Ascending aorta (tissue), 2 donors: ENCODE measurements at places on chromosomes 3 and 15. TPM values are rescaled to one million over a fixed set of nuclear protein-coding genes. Genes with fewer than 3 reads are reported as not detected.

IL17RD gene
- total RNA-seq = 3.4 TPM

IL17RB gene
- not detected for total RNA-seq

LRRC3B gene
- total RNA-seq = not detected

HDC gene
- total RNA-seq = not detected

BFSP2 gene
- total RNA-seq = not detected

EDC3 gene
- total RNA-seq = 8.8 TPM

PRICKLE2 gene
- 24.7 TPM for total RNA-seq

ZBTB47 gene
- total RNA-seq = 69.3 TPM

IL17RE gene
- total RNA-seq = 21.7 TPM

DHX36 gene
- 16.8 TPM for total RNA-seq

LTF gene
- total RNA-seq = 1.4 TPM

- H3K4me3 ChIP-seq = peak overlapping the region; percentile 5
- H3K27ac ChIP-seq = peak overlapping the region; percentile 80
- no peaks in the 10 kb centered on the region for H3K27me3 ChIP-seq
- DNase-seq = no peak
- peaks cover 8% of the 10 kb centered on the region for H3K4me1 ChIP-seq
These were observed 47.3 kb downstream of the ITGA11 start for GRCh38 chr15:68384451-68385239.

DNA sequence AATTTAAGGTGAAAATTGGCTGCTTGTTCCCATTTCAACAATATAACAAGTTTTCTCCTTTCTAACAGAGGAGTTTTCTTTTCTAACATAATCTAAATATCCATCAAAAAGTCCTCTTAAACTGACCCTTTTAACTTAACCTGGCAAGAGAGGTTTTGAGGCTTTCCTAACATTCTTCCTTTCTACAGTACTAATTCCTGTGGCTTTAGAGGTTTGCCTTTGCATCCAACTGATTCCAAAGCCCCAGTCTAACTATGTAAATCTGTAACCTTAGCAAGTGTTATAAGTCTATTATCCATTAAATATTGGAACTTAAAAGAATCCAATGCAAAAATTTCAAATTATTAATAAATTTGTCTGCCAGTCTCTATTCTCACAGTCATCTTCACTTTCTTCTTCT, 134.1 kb downstream of the ISL2 start:
- H3K36me3 ChIP-seq = peaks cover 25% of the 10 kb centered on the region
- no peak overlapping the region for H3K27ac ChIP-seq
- no peak overlapping the region for H3K4me3 ChIP-seq

- no peak for DNase-seq
- H3K4me1 ChIP-seq = no peaks in the 10 kb centered on the region
- H3K4me3 ChIP-seq = no peak overlapping the region
- H3K27me3 ChIP-seq = no peaks in the 10 kb centered on the region
These were observed 43.9 kb upstream of the CLRN1 start for GRCh38 chr3:151016478-151016795.

- no peaks in the 10 kb centered on the region for H3K36me3 ChIP-seq
- H3K4me1 ChIP-seq = no peaks in the 10 kb centered on the region
- no peak for DNase-seq
- H3K27me3 ChIP-seq = no peaks in the 10 kb centered on the region
These were observed 190.1 kb downstream of the CHST2 start for GRCh38 chr3:143309705-143310104.

DNA sequence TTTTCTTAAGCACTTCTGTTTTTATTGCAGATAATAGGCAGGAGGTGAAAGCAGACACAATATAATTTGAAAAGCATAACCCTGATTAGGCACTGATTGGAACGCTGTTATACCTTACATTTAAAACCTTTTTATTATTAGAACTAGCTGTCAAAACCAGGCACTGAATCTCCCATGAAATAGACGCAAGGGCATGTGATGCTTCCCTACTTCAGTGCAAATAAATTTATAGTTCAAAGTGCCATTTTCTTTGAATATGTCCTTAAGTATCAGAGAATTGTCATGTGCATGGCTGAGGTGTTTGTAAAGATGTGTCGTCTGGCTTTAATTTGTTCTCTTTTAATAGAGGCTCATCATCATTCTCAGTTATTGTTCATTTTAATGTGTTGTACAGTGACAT, 386.0 kb downstream of the NR2F2 start:
- no peak for DNase-seq
- H3K4me3 ChIP-seq = no peak overlapping the region
- H3K27me3 ChIP-seq = no peaks in the 10 kb centered on the region

- no peaks in the 10 kb centered on the region for H3K27me3 ChIP-seq
- no peaks in the 10 kb centered on the region for H3K36me3 ChIP-seq
- no peaks in the 10 kb centered on the region for H3K4me1 ChIP-seq
- H3K4me3 ChIP-seq = no peak overlapping the region
- no peak overlapping the region for H3K27ac ChIP-seq
These were observed 336.6 kb upstream of the SLCO3A1 start for GRCh38 chr15:91516866-91517265.

DNA sequence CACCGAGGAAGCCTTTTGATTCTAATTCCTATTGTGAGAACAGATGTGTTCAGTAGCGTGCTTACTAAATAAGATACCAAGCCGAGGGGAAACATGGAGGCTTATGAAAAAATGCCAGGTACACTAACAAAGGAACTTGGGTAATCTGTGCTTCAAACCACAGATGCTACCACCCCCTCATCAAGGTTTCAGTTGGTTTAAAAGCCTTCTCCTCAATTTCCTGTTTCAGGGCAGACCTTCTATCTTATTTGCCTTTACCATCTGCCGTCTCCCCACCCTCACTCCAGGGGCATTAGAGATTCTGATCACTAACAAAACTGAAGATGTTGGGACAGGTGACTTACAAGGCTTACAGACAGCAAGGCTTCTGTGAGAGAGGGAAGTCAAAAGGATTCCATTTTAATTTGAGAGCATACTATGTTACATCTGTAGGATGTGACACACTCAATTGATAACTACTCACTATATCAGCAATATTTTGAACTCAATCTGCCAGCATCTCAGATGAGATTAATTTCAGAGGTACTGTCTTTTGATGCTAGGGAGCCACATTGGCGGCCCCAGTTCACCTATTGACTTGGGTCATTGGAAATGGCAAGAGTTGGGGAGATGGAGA, 60.6 kb upstream of the PLCL2 start:
- no peak overlapping the region for H3K27ac ChIP-seq
- H3K36me3 ChIP-seq = no peaks in the 10 kb centered on the region
- no peaks in the 10 kb centered on the region for H3K27me3 ChIP-seq
- DNase-seq = no peak

GRCh38 chr3:184616436-184616835, 54.9 kb downstream of the EPHB3 start:
- H3K27ac ChIP-seq = no peak overlapping the region
- no peaks in the 10 kb centered on the region for H3K27me3 ChIP-seq
- H3K4me1 ChIP-seq = no peaks in the 10 kb centered on the region
- DNase-seq = no peak
- H3K4me3 ChIP-seq = no peak overlapping the region

- no peak overlapping the region for H3K4me3 ChIP-seq
- H3K36me3 ChIP-seq = no peaks in the 10 kb centered on the region
- no peak for DNase-seq
- H3K4me1 ChIP-seq = no peaks in the 10 kb centered on the region
- H3K27ac ChIP-seq = no peak overlapping the region
These were observed 186.6 kb downstream of the UBE2E2 start for GRCh38 chr3:23389686-23390085.

GRCh38 chr3:153440311-153440710, 278.3 kb downstream of the RAP2B start:
- H3K36me3 ChIP-seq = no peaks in the 10 kb centered on the region
- H3K27me3 ChIP-seq = no peaks in the 10 kb centered on the region

- no peaks in the 10 kb centered on the region for H3K36me3 ChIP-seq
- no peak overlapping the region for H3K4me3 ChIP-seq
- no peaks in the 10 kb centered on the region for H3K4me1 ChIP-seq
- no peaks in the 10 kb centered on the region for H3K27me3 ChIP-seq
- no peak overlapping the region for H3K27ac ChIP-seq
These were observed 129.6 kb upstream of the AGBL1 start for GRCh38 chr15:85950101-85950500.

DNA sequence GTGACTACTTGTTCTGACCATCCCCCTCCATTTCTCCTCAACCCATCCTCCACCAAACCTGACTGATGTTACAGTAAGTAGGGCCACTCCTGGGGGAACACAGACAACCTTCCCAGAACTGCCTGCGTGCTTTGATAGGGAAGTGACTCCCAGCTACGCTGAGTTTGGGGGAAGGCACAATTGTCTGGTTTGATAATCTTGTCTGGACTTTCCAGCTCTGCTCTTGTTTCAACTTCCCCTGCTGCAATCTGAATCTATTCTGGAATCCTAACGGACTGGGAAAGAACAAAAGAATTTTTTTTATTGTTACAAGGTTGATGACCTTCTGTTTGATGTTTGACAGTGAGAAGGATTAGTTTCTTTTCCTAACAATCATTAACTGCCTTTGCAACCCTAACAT, 895.6 kb downstream of the ROBO1 start:
- H3K4me3 ChIP-seq = no peak overlapping the region
- no peaks in the 10 kb centered on the region for H3K4me1 ChIP-seq
- no peak overlapping the region for H3K27ac ChIP-seq
- no peak for DNase-seq

- H3K27me3 ChIP-seq = no peaks in the 10 kb centered on the region
- DNase-seq = peak; percentile 82
- peak overlapping the region; percentile 52 for H3K27ac ChIP-seq
- H3K36me3 ChIP-seq = no peaks in the 10 kb centered on the region
- H3K4me3 ChIP-seq = peak overlapping the region; percentile 28
- peaks cover 5% of the 10 kb centered on the region for H3K4me1 ChIP-seq
These were observed 21.1 kb upstream of the CDCP1 start for GRCh38 chr3:45167011-45167911.

- no peaks in the 10 kb centered on the region for H3K36me3 ChIP-seq
- H3K27me3 ChIP-seq = no peaks in the 10 kb centered on the region
- H3K27ac ChIP-seq = no peak overlapping the region
- H3K4me1 ChIP-seq = no peaks in the 10 kb centered on the region
These were observed 29.5 kb upstream of the VEPH1 start for GRCh38 chr3:157532529-157533297.

DNA sequence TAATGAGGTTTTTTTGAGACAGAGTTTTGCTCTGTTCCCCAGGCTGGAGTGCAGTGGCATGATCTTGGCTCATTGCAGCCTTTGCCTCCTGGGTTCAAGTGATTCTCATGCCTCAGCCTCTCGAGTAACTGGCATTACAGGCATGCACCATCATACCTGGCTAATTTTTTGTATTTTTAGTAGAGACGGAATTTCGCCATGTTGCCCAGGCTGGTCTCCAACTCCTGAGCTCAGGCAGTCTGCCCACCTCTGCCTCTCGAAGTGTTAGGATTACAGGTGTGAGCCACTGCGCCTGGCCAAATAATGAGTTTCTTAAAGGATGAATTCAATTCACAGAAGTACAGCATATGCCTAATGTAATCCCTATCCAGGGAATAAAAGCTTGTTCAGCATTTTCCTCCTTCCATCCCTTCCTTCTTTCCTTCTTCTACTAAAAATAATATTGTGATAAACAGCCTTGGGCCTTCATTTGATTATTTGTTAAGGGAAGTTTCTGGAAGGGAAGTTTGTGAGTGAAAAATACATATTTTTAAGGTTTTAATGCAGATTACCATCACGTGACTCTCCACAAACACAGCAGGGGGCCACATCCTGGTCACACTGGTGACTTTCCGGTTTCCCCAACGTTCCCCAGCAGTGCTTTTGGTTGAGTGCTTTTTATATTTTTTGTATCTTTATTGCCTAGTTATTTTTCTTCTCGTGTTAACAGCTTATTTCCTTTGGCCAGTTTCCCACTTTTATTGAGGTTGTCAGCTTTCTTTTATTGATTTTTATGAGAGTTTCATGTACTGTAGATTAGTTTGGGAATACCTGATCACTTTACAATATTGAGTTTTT, 116.8 kb downstream of the USP13 start:
- no peaks in the 10 kb centered on the region for H3K4me1 ChIP-seq
- H3K27me3 ChIP-seq = no peaks in the 10 kb centered on the region
- no peak overlapping the region for H3K4me3 ChIP-seq
- H3K27ac ChIP-seq = no peak overlapping the region
- H3K36me3 ChIP-seq = peaks cover 33% of the 10 kb centered on the region
- DNase-seq = no peak
